Upper lobe of left lung (tissue), 6 donors: ENCODE measurements at places on chromosomes 12 and 14. TPM values are rescaled to one million over a fixed set of nuclear protein-coding genes. Genes with fewer than 3 reads are reported as not detected.

GRCh38 chr12:122517877-122518276, 8.9 kb downstream of the RSRC2 start:
- no peaks in the 10 kb centered on the region for H3K27me3 ChIP-seq
- no peak overlapping the region for H3K4me3 ChIP-seq
- H3K4me1 ChIP-seq: peaks cover 11% of the 10 kb centered on the region
- H3K36me3 ChIP-seq: peaks cover 73% of the 10 kb centered on the region
- H3K27ac ChIP-seq: no peak overlapping the region

- H3K27me3 ChIP-seq: no peaks in the 10 kb centered on the region
- no peaks in the 10 kb centered on the region for H3K4me1 ChIP-seq
- DNase-seq: no peak
- no peak overlapping the region for H3K27ac ChIP-seq
Measured at GRCh38 chr12:98372340-98373024, 142.9 kb upstream of the TMPO start.

DNA sequence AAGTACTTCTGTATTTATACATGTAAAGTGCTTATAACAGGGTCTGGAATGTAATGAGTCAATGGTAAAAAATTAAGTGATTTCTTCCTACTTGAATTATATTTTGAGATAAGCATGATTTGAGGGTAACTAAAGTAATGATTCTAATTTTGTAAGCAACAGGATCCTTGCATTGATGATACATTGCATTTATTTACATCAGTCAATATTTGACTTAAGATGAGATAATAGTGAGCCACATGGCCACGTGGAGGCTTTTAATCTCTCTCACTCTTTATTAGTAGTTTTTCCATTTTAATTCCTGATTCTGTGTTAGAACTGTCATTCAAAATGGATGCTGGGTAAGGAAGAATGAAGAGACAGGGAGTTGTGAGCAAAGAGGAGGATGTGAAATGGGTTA, 298.1 kb upstream of the PRICKLE1 start:
- H3K27me3 ChIP-seq: no peaks in the 10 kb centered on the region
- no peak overlapping the region for H3K27ac ChIP-seq
- no peaks in the 10 kb centered on the region for H3K4me1 ChIP-seq

The TRMT5 gene
- total RNA-seq: 11.5 TPM

GRCh38 chr12:133037207-133038005, at the start of gene ZNF84:
ZNF84 (plus strand) TSS chr12:133037509; CDS start chr12:133041468, 3,959 bp downstream.
- H3K36me3 ChIP-seq: peaks cover 14% of the 10 kb centered on the region
- H3K4me3 ChIP-seq: peak within 1 kb of the TSS; percentile 80
- no peaks in the 10 kb centered on the region for H3K27me3 ChIP-seq
- peak within 1 kb of the TSS; percentile 95 for H3K27ac ChIP-seq

DNA sequence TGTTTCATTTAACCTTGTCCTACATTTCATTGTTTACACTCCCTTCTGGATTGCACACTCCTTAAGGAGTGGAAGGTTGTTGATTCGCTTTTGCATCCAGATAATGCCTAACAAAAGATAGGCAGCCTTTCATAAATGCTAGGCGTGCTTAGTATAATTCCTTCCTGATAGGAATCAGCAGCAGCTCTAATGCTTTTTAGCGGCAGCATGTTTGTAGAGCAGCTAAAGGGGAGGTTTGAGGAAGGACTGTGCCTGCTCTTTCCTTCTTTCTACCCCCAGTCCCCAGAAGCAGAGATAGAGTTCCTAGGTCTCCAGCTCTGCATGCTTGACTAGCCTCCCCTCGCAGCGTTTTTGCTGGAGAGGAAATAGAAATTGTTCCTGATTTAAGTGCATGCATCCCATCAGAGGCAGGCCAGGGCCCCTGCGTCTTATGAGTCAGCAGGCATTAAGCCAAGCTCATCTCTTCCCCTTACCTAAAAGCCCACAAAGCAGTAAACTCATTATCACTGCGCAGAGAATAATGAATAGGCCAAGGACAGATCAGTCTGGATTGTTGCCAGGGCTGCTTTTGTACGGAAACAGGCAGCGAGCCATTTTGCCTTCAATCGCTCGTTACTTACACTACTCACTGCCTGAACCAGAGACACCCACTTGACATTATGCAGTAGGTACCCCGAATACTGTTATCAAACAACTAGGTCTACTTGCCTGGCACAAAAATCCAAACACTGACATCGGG, 14.0 kb upstream of the TBPL2 start:
- H3K27me3 ChIP-seq: no peaks in the 10 kb centered on the region
- no peak for DNase-seq
- no peak overlapping the region for H3K27ac ChIP-seq
